ENCODE measurements at places on chromosomes 6 and 20.

- no peak for DNase-seq
These were observed 805 bp downstream of the MSH5 start for GRCh38 chr6:31740397-31741223.

DNA sequence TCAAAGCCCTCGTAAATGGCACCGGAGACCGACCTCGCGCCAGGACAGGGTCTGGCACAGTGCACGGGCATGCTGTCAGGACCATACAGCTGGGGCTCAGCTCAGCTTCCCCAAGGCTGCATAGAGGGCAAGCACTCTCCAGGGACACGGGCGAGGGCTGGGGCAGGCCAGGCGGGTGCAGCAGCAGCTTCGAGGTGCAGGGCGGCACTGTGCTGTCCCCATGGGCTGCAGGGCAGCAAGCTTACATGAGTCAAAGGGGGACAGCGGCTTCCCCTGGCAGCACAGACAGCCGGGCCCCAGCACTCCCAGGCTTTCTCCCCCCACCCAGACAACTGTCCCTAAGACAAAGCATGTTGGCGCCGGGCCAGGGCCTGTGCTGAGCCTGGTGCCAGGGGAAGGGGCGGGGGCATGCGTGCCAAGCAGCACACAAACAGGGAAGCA, 25.7 kb downstream of the PSMG4 start:
- DNase-seq, result no peak

DNA sequence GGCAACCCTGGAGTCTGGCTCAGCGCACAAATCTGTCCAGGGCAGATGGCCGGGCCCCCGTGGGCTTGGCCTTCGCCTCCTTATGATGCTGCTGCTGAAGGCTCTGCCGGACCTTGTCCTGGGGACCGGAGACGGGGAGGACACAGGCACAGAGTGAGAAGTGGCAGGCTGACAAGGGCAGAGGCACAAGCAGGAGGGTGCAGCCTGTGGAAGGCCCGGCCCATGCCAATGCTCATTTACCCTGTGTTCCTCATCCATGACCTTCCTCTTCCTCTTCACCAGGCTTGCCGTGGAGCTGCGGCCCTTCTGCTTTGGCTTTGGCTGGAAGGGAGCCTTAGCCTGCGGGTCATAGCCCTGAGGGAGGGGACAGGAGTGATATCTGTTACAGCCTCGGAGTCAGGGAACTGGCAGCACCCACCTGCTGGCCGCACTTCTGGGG, 2.4 kb downstream of the B3GALT4 start:
- no peak for DNase-seq

GRCh38 chr6:152300517-152300916, 336.6 kb downstream of the SYNE1 start:
- DNase-seq, result no peak

DNA sequence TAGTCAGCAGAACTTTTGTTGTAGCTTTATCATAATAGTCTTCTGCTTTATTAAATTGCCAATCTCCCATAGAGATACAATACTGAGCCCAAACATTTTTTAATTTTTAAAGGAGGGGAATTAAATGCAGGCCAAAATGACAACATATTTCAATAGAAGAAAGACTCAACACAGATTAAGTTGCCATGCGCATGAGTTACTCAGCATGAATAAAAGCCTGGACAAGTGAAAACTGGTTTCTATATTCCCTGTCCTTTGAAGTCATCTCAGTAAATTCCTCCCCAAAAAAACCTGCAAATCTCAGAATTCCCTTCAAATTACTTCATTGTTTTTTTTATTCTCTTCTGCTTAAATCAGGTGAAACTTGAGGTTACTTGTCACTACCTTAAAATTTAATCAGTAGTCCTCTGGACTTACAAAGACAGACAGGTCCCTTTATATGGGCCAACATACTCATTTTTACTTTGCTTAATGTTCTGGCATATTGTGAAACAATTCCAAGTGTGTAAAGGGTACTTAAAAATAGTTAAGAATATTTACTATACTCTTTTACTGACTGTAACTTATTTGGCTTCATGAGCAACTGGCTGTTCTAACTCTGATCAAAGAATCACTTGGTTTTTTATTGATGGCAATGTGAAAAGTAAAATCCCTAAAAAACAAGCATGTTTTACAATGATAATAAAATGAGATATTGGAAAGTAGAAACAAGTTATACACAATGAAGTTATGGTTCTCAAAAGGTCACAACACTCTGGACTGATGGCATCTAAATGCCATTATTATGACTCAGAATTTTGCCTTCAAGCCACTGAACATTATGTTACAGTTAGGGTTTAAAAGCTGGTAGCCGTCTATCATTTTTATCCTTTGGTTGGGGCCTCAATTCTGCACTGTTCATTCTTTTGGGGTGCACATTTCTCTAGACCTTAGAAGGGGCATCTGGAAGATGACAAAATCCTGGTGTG, 49.9 kb upstream of the COL21A1 start:
- DNase-seq, result no peak
